ENCODE measurements at places on chromosomes 3 and 15.

DNA sequence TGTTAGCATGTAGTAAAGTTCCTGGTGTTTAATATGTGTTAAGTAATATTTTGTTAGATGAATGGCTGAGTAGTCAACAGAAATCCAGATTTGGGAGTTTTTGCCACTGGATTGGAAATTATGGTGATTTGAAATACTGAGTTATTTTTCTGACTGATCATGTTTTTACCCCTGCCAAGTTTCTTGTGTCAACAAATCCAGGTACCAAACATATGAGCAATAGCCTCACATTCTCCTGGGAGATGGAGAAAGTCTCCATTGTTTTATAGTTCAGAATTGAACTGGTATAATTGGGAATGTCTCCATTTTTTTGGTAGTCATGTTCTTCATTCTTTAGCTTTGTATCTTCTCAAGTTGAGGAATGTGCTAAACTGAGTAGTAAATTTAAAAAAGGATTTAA is 767.2 kb upstream of the LMCD1 start:
- no peak for DNase-seq

- no peak for DNase-seq
Observed at GRCh38 chr15:95019907-95020306, 788.5 kb downstream of the MCTP2 start.

- no peak for DNase-seq
Observed at GRCh38 chr15:35484231-35484945, 61.6 kb downstream of the DPH6 start.

DNA sequence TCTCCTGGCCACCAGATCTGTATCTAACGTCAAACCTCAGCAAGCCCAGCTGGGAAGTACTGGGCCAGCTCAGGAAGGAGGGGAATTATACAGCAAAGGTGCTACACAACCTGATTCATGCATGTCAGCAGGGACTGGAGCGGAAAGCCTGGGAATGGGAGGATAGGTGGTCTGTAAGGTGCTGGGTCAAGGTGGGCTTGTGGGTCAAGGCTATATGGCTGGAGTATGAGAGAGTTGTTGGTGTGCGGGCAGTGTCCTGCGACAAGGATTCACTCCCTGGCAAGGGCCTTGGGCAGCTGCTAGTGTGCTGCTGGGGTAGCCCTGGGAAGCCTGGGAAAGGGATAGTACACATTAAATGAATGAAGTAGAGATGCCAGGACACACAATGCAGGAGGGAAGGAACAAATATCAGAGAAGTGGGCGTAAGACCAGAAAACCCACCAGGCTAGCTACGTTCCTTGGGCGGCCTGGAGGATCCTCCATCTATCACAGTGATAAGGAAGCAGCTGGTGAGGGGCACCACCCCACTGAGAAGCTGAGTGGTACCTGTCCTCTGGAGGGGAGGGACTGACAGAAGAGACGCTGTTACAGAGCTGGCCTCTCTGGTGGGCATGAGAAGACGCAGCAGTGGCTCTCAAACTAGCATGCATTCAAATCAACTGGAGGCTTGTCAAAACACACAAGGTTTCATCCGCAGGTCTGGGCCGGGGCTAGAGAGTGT is 8.5 kb upstream of the SYNM start:
- no peak for DNase-seq

DNA sequence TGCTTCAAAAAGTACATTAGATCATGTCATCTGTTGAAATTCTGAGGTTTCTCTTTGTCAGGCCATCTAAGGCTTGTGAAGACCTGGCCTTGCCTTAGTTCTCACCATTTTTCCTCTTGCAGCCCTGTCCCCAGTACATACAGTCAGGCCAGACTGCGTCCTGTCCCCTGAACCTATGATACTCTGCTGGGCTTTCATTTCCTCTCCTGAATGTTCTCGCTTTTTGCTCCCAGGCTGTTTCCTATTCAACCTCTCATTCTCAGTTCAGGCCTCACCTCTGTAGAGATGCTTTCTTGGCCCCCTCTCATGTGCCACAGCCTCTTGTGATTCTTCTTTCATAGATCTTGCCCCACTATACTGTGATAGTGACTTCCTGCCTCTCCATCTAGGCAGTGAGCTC is 648.8 kb upstream of the KCNMB2 start:
- no peak for DNase-seq

GRCh38 chr3:123688241-123688747 is 103.4 kb upstream of the HACD2 start:
- DNase-seq, result no peak

- DNase-seq, result no peak
Observed at GRCh38 chr3:123297627-123297899, 95.8 kb downstream of the SEC22A start.

- DNase-seq, result no peak
Observed at GRCh38 chr3:69104586-69104985, 17.8 kb downstream of the LMOD3 start.
